ENCODE measurements at places on chromosomes 3 and 15.
A peak's percentile ranks its signal among the peaks of the same experiment; 100 is the strongest.

DNA sequence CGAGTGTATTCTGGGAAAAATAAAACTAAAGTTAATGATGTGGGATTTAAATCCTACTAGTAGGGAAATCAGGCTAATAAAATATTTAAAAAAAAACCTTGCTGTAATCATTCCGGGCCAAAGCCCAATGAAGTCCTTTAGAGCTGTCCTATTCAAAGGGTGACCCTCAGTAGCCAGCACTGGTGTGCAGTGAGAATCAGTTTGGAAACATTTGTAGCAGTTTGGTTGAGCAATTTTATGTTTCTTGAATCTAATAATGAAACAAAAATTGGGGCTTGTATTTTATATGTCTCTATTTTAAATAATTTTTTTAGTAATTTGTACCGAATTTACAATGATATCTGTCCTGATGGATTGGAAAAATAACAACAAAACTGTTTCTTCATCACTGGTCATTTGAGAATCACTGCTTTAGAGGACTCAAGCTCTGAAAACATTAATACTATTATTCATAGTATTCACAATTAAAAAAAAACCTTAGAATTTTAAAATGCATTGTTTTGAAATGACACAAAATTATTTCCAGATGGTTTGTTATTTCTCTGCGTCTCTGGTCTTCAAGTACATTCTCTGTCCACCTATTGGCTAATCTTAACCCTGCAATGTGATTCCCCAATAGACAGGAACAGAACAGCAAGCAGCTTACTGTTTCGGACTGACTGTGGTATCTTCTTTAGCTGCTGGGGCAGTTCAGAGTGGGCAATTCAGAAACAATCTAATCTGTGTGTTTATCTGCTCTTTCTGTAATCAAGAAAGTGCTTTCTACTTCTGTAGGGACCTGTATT lies 71.2 kb downstream of the OTOL1 start:
- H3K36me3 ChIP-seq = no peaks in the 10 kb centered on the region
- H3K27me3 ChIP-seq = no peaks in the 10 kb centered on the region
- H3K4me3 ChIP-seq = no peak overlapping the region
- H3K4me1 ChIP-seq = peaks cover 5% of the 10 kb centered on the region
- DNase-seq = no peak
- H3K27ac ChIP-seq = no peak overlapping the region

GRCh38 chr3:165669967-165670366 lies 167.3 kb downstream of the BCHE start:
- H3K27me3 ChIP-seq = no peaks in the 10 kb centered on the region
- DNase-seq = no peak
- no peaks in the 10 kb centered on the region for H3K4me1 ChIP-seq
- H3K4me3 ChIP-seq = no peak overlapping the region
- no peak overlapping the region for H3K27ac ChIP-seq

DNA sequence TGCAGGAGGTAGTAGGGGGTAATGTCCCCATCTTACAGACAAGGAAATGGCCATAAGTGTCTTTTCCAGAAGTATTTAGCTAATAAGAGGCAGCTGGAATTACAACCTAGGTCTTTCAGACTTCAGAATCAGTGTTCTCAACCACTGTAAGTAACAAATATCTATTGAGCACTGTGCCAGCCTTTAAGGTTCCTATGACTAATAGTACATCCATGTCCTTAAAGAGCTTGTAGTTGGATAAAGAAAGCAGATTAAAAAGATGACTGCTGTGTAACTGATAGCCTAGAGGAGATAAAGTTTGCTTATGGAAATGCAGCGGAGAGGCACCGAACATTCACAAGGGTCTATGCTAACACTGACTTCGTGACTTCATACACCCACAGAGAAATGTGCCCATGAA lies 136.0 kb downstream of the KCNMB2 start:
- H3K27ac ChIP-seq = no peak overlapping the region
- peaks cover 7% of the 10 kb centered on the region for H3K4me1 ChIP-seq
- no peak for DNase-seq
- no peaks in the 10 kb centered on the region for H3K36me3 ChIP-seq

DNA sequence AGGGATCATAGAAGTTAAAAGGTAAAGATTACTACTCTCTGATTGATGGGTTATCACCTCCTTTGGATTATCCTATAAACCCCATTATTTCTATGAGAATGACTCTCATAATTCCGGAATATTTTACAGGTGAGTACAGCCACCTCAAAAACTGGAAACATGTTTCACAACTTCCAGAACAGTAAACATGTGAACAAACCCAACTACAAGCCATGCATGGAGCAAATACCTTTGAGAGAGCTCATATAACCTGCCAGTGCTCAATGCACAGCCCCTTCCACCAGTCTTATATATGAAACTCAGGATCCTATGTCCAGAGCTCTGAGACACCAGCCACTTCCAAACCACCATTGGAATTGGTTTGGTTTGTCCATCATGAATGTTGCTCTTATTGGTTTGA lies 208.0 kb downstream of the MECOM start:
- no peak overlapping the region for H3K27ac ChIP-seq
- no peaks in the 10 kb centered on the region for H3K36me3 ChIP-seq
- no peak overlapping the region for H3K4me3 ChIP-seq
- H3K4me1 ChIP-seq = peaks cover 13% of the 10 kb centered on the region
- H3K27me3 ChIP-seq = peaks cover 3% of the 10 kb centered on the region

- H3K27ac ChIP-seq = no peak overlapping the region
- peaks cover 19% of the 10 kb centered on the region for H3K4me1 ChIP-seq
- H3K4me3 ChIP-seq = no peak overlapping the region
- peak; percentile 61 for DNase-seq
- H3K36me3 ChIP-seq = no peaks in the 10 kb centered on the region
- no peaks in the 10 kb centered on the region for H3K27me3 ChIP-seq
These were observed 152.8 kb upstream of the TLE3 start for GRCh38 chr15:70250208-70251201.

All from suprapubic skin (tissue), 4 donors.